Progenitor cell of endocrine pancreas (in vitro differentiated cells): ENCODE measurements at places on chromosomes 6 and 20.

DNA sequence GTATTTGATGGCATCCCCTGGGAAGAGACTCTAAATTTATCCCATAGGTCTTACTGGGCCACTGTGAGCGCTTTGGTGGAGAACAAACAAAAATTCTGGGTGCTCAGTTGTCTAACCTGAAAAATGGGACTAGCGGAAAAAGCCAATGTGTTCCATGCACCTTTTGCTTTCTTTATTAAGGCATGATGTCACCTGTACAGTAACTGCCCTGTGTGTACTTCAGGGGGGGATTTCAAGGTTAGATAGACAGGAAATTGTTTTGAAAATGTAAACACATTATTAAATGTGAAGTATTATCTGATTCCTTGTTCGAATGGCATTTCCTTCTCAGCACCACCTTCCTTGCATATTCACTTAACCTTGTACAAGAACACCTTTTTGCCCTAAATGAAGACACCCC lies 1.2 kb upstream of the EDN1 start:
- H3K36me3 ChIP-seq: no peaks in the 10 kb centered on the region
- no peak for DNase-seq
- H3K27me3 ChIP-seq: peaks cover 19% of the 10 kb centered on the region
- H3K4me3 ChIP-seq: peak overlapping the region; percentile 74
- H3K27ac ChIP-seq: peak overlapping the region; percentile 90

GRCh38 chr6:170207586-170208181 lies 83.2 kb downstream of the DLL1 start:
- H3K27ac ChIP-seq: no peak overlapping the region
- H3K4me3 ChIP-seq: no peak overlapping the region
- H3K36me3 ChIP-seq: no peaks in the 10 kb centered on the region
- DNase-seq: no peak
- peaks cover 4% of the 10 kb centered on the region for H3K4me1 ChIP-seq

DNA sequence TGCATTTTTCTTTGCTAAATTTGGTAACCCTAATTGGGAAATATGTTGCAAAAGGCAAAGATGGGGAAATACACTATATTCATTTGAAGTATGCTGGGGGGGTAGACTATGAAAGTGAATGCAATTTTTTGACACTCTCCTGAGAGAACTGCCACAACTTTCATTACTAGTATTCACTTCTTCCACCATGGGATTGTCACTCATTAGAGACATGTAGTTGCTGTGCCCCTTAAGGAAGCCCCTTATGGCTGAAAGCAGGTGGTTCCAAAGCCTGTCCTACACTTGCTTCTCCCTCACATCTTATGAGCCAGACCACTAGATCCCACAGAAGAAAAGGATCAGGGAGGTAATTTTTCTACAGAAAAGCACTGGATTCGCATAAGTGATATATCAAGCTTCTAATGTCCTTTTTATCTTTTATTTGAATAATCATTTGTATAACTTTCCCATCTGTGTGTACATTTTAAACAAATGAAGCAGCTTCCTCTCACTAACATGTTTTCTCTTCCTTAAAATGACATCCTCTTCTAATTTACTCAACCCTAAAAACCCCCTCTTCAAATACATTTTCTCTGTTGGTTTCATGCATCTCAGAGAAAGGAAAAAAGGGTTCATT lies 83.8 kb downstream of the GCLC start:
- no peak overlapping the region for H3K27ac ChIP-seq
- no peak for DNase-seq
- peaks cover 12% of the 10 kb centered on the region for H3K27me3 ChIP-seq

DNA sequence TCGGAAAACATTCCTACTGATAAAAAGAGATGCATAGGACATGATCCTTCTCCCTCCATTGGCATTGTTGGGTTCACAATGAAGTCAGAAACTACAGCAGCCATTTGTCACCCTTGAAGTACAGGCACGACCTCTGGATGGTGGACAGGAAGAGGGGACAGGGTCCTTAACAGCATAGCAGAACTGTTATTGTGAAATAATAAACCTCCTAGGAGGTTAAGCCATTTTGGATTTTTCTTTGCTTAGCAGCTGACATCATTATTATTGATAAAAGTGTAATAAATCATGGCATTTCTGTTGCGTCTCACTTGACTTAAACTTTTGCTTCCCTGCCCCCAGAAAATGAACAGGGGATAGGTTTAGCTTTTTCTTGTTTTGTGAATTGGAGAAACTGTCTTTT lies 134.3 kb upstream of the SASH1 start:
- no peak for DNase-seq
- H3K36me3 ChIP-seq: no peaks in the 10 kb centered on the region
- no peak overlapping the region for H3K4me3 ChIP-seq
- peaks cover 8% of the 10 kb centered on the region for H3K27me3 ChIP-seq
- no peak overlapping the region for H3K27ac ChIP-seq

GRCh38 chr20:42392442-42392841 lies 774.3 kb upstream of the CHD6 start:
- no peaks in the 10 kb centered on the region for H3K27me3 ChIP-seq
- no peak overlapping the region for H3K4me3 ChIP-seq
- H3K4me1 ChIP-seq: peaks cover 3% of the 10 kb centered on the region
- H3K27ac ChIP-seq: no peak overlapping the region

DNA sequence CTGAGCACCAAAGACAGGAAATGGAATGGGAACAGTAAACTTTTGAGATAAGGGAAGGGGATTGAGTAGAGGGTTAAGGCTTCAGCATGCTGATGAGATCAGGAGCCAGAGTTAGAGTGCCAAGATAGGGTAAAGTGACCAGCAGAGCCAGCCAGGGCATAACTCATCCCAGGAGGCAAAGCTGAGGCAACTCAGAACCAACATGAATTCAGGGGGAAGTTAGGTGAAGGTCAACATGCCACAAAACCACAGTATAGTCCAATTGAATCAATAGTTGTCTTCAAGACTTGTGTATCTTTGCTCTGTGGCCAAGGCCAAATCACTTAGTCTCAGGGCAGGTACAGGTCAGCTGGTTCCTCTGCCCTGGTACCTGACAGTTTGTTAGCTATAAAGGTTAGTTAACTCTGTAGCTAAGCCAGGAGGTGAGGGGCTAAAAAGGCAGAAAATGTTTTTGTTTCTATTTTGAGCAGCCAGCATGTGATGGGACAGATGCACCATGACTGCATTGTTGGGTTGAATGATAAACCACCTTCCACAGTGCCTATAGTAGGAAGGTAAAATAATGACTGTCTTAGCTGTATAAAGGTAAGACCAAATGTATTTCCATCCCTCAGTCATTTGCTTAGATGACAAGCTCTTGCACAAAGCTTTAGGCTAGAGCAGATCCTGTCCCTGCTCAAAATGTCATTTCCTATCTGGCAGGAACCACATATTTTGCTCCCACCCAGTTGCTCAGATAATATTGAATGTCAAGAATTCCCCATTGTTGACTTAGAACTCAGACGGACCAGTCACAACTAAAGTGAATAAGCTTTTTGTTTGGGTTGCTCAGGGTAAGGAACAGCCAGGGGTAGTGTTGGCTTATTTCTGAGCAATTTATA lies 15.8 kb downstream of the RNF8 start:
- H3K4me3 ChIP-seq: no peak overlapping the region
- peaks cover 11% of the 10 kb centered on the region for H3K36me3 ChIP-seq
- H3K27me3 ChIP-seq: no peaks in the 10 kb centered on the region
- peaks cover 18% of the 10 kb centered on the region for H3K4me1 ChIP-seq
- H3K27ac ChIP-seq: no peak overlapping the region
